ENCODE measurements at places on chromosomes 4 and X. TPM values are rescaled to one million over a fixed set of nuclear protein-coding genes. Genes with fewer than 3 reads are reported as not detected.

Gene HSFX2
- 0.08 TPM for total RNA-seq

Gene TSPAN7
- 2.4 TPM for total RNA-seq

Gene VEGFC
- 17.3 TPM for total RNA-seq

Gene PTCHD1
- not detected for total RNA-seq

Gene NXF3
- not detected for total RNA-seq

Gene PABPC4L
- 0.07 TPM for total RNA-seq

Gene IGSF1
- total RNA-seq, result 0.24 TPM

Gene SCML2
- total RNA-seq, result 10.2 TPM

Gene PITX2
- 1.1 TPM for total RNA-seq

Gene FGG
- total RNA-seq, result 4.8 TPM

Gene BEX1
- not detected for total RNA-seq

Gene MFAP3L
- 6.2 TPM for total RNA-seq

Gene TMPRSS11E
- total RNA-seq, result not detected

Gene KLB
- total RNA-seq, result 0.13 TPM

Gene FSTL5
- total RNA-seq, result 0.02 TPM

Gene PABPC1L2B
- total RNA-seq, result not detected

Gene PDE6B
- not detected for total RNA-seq

Gene NAP1L5
- total RNA-seq, result 1.9 TPM

Gene VCX
- not detected for total RNA-seq

Gene TASL
- total RNA-seq, result not detected

Gene RTL5
- total RNA-seq, result 2.6 TPM
